Osteocyte (in vitro differentiated cells): ENCODE measurements at places on chromosomes 12 and 14. TPM values are rescaled to one million over a fixed set of nuclear protein-coding genes. Genes with fewer than 3 reads are reported as not detected.
A peak's percentile ranks its signal among the peaks of the same experiment; 100 is the strongest.

The TMX1 gene
- 29.8 and 29.9 TPM in 2 replicates for total RNA-seq

The AQP2 gene
- total RNA-seq, result not detected in 2 replicates

The NELL2 gene
- not detected in 2 replicates for total RNA-seq

The ATF7IP gene
- total RNA-seq, result 71.1 and 71.2 TPM in 2 replicates

The SYT1 gene
- total RNA-seq, result 0.59 and 1.7 TPM in 2 replicates

The SIX6 gene
- not detected in 2 replicates for total RNA-seq

The TC2N gene
- total RNA-seq, result 0.35 and 2.1 TPM in 2 replicates

The GLIPR1 gene
- total RNA-seq, result 37.8 and 38.9 TPM in 2 replicates

The HRK gene
- 0.10 TPM in 1 of 2 replicates, not detected in the other for total RNA-seq

The MTHFD1 gene
- 77.8 and 79.3 TPM in 2 replicates for total RNA-seq

The IRAK3 gene
- total RNA-seq, result 0.21 and 0.32 TPM in 2 replicates

The KRT79 gene
- not detected in 2 replicates for total RNA-seq

The PLCZ1 gene
- total RNA-seq, result not detected in 2 replicates

The PLEKHG3 gene
- 96.3 and 98.3 TPM in 2 replicates for total RNA-seq

The TDRD9 gene
- not detected in 2 replicates for total RNA-seq

DNA sequence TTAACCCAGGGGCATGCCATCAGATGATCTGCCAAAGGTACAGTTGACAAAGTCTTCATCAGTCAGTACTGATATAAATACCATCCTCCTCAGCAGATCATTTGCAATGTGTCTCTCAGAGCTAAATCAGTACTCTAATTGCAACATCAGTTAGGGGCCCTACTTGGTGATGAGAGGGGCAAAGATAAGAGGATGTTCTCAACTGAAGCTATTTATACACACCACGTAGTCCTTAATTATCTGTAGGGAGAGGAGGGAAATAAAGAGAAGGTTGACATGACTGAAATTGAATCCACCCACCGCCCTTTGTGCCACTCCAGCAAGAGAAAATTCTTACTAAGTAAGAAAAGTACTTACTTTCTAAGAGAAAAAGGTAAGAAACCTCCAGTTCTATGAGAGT lies 157.8 kb upstream of the NUDT4 start:
- no peak for DNase-seq

DNA sequence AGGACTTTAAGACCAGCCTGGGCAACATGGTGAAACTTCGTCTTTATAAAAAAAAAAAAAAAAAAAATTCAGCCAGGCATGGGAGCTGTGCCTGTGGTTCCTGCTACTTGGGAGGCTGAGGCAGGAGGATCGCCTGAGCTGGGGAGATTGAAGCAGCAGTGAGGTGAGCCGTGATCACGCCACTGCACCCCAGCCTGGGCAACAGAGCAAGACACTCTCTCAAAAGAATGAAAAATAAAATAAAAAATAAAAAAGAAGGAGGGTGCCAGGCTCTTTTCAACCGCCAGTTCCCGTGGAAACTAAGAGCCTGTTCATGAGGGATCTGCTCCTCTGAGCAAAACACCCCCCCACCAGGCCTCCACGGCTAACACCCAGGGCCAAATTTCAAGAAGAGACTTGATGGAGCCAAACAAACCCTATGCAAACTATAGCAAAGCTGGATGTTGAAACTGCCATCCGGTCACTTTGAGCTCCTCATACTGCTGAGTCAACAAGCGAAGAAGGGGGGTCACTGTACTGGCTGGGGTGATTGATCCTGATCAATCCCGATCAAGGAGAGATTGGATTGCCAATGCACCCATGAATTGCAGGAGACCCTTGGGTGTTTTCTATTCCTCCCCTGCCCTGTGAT lies 23.4 kb downstream of the DLK1 start:
- no peak for DNase-seq

- no peak for DNase-seq
Observed at GRCh38 chr14:68292441-68293215, 473.0 kb downstream of the RAD51B start.

DNA sequence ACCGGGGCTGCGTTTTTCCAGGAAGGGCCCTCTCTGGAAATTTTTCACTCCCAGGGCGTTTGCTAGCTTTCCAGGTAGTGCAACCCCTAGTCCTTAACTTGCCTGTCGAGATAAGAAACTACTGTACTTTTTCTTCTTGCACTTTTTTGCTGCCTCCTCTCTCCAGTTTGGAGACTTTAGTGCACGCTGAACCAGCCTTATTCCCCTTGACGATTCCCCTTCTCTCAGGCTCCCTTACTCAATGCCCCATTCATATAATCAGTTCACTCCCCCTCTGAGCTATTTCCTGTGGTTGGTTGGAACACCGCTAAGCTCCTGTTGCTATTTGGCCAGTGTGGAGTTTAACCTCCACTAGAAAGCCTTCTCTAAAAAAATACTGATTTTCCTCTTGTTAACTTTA lies 682 bp downstream of the CREBL2 start:
- no peak for DNase-seq

DNA sequence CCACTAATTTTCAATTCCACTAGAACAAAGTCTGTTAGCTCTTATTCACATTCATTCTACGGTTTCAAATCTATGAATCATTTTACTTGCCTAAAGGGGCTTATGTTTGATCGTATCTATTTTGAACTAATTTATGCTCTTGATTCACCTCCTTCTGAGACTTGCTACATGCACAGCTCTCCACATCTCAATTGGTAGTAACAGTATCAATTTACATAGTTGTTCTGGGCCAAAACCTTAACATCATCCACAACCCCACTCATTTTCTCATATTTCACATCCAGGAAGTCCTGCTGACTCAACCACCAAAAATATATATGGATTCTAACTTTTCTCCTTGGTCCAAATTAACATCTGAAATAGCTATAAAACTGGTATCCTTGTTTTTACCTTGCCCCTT lies 208.6 kb downstream of the RASSF9 start:
- no peak for DNase-seq

- no peak for DNase-seq
Observed at GRCh38 chr12:110180591-110181005, 56.4 kb downstream of the IFT81 start.

DNA sequence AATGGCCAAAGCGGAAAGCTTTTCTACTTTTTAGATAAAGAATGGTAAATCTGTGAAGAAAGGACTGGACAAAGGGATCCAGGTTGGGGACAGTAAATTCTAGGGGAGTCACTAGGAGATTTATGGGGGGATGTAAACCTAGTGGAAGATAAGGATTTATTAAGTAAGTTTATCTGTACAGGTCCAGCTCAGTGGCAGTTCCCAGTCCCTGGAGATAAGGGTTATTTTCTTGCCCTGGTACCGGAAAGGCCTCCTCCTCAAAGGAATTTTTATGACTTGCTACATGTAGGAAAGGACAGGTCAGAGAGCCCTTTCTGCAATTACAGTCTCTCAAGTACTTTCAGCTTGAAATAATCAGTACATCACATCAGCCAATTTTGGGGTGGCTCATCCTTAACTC lies 72.6 kb upstream of the BICD1 start:
- no peak for DNase-seq

GRCh38 chr14:105702275-105702817 lies 176.0 kb downstream of the TMEM121 start:
- peak; percentile 54 for DNase-seq

DNA sequence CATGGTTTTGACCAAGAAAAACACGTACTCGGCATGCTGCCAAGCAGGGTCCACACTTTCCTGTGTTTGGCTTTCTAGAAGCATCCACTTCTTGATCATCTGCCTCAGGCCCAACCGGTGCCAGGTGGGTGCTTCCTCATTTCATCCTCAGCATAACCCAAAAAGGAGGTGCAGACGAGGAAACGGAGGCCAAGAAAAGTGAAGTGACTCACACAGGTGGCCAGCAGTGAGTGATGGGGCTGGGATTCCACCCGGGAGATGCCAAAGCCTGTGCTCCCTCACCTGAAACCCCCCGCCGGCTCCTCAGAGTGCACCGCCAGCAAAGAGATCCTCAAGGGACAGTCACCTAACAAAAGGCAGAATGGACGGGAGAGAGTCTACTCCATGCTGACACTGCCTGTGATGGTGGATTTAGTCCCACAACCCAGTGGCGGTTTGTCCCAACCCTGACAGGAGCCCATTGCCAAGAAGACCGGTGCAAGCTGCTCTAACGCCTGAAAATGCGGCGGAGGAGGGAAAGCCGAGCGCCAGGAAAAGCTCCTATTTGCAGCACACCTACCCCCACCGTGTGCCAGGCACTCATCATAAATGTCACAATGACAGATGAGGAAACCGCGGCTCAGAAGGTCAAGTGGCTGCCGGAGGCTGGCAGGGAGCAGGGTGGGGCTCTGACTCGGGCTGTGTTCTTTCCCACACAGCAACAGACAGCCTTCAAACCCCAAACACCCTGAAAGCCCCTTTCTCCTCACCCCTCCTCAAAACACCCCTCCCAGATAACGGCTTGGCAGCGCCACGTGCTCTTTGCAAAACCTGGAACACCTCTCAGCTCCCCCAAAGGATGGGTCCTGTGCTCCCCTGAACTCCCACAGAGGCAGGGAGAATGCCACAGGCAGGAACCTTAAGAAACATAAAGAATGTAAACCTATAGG lies 18.8 kb downstream of the BCL11B start:
- DNase-seq, result no peak

- DNase-seq, result no peak
Observed at GRCh38 chr14:54039311-54039710, 82.7 kb upstream of the BMP4 start.

- DNase-seq, result no peak
Observed at GRCh38 chr12:119671070-119671469, 3.1 kb downstream of the PRKAB1 start.

DNA sequence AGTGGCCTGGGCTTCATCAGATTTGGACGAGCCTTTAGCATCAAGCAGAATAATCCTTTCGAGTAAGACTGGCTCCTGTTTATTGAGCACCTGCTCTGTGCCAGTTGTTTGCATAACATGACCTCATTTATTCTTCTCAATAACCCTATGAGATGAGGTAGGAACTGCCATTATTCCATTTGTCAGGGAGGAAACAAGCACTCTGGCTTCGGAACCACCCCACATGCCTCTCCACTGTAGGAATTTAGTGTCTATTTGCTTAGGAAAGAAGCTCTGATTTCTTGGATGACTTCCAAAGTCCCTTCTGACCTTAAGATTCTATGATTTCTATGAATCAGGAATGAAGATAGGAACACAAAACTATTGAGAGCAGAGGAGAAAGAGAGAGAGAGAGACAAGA lies 11.0 kb downstream of the SAMD4A start:
- DNase-seq, result no peak

- no peak for DNase-seq
Observed at GRCh38 chr12:2422591-2422990, 369.8 kb downstream of the CACNA1C start.

- DNase-seq, result no peak
Observed at GRCh38 chr14:98503086-98503815, 768.7 kb downstream of the BCL11B start.

- no peak for DNase-seq
Observed at GRCh38 chr12:77107121-77107520, 41.8 kb upstream of the E2F7 start.

DNA sequence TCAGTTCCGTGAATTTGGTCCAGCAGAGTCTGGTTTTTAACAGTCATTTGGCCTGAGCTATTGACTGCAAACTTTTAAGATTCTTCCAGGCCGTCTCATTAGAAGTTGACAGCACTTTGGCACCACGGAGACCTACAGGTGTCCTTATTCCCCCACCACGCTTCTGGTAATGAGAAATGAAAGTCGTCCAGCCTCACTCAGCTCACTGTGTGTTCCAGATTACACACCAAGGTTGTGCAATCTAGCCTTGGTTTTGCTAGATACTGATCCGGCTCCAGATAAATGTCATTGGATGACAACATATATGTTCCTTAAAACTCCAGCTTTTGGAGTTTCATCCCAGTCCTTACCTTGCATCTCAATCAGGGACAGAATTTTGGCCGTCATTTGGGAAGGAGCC lies 210.4 kb downstream of the CHST11 start:
- DNase-seq, result no peak

DNA sequence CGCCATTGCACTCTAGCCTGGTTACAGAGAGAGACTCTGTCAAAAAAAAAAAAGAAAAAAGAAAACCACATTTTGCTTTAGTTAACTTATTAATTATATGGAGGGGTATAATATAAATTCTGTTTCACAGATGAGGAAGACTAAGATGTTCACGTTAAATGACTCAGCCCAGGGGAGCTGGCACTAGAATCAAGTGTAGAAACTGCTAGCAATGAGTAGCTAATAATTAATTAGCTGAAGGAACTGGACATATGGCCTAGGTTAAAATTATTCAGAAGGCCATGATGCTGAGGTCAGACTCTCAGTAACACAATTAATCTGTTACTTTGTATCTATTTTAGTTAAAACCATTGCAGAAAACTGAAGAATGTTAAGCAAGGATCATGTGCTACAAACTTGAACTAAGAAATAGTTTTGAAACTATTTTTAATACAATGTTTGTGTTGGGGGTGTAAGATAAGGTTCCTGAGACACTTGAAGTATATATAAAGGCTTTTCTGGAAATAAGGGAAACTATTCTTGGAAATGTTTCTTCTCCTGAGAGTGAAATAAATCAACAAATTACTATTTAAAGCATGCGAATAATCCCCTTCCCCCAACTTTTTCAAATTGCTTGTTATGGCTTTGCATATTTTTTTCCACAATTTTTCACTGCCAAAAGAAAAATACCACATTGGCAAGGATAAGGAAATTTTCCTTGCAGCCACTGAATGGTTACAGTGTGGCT lies 589.3 kb downstream of the SOX5 start:
- no peak for DNase-seq

- no peak for DNase-seq
Observed at GRCh38 chr12:89470741-89471509, 53.7 kb downstream of the GALNT4 start.

DNA sequence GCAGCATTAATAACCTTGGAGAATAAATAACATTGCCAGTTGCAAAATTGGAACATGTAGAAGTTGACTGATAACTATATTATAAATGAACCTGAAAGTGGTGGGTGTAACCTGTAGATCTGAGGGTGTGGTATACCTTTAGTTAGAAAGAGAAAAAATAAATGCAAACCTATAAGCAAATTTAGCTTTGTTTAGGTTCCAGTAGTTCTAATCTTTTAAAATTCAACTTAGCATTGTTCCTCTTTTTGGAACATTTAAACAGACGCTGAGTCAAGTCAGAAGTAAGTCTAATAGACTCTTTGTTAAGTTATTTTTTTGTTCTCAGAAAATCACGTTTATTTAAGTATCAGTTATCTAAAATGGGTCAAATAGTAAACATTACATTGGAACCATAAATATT lies 120.0 kb downstream of the DNAI7 start:
- no peak for DNase-seq

- DNase-seq, result peak; percentile 87
Observed at GRCh38 chr12:110100315-110100970, 23.7 kb upstream of the IFT81 start.

DNA sequence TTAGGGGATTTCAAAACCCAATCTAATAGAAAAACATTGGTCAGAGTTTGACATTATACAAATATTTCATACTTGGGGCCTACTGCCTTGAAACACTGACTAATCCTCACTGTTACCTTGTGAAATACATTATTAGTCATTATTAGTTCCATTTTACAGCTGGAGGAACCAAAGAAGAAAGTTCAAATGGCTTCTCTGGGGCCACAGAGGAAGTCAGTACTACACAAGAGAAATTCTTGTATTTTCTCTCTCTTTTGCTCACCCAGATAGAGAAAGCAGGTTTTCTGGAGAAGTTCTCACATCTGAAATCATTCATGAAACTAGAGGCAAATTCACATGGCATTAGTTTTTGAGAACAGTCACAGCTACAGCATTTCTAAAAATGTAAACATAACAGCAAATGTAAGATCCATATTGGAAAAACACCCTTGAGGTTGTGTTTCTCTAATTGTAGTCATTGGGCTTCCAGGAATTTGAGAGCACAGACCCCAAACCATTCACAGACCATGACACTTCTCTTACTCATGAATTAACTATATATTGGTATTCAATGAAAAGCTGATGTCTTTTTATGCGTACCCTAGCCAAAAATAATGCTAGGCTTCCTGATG lies 83.0 kb downstream of the LLPH start:
- no peak for DNase-seq

GRCh38 chr14:72880164-72880563 lies 13.7 kb downstream of the DPF3 start:
- no peak for DNase-seq
